Muscle of back (tissue), 13 donors: ENCODE measurements at places on chromosomes 1 and 21. TPM values are rescaled to one million over a fixed set of nuclear protein-coding genes. Genes with fewer than 3 reads are reported as not detected.

The SPRR2B gene
- polyA plus RNA-seq: not detected

GRCh38 chr1:87084244-87084836 lies 169.9 kb downstream of the HS2ST1 start:
- peak; percentile 38 for DNase-seq

The METTL25B gene
- 18.7 TPM for polyA plus RNA-seq

The NCAM2 gene
- polyA plus RNA-seq: 4.4 TPM

The IGSF8 gene
- polyA plus RNA-seq: 14.8 TPM

DNA sequence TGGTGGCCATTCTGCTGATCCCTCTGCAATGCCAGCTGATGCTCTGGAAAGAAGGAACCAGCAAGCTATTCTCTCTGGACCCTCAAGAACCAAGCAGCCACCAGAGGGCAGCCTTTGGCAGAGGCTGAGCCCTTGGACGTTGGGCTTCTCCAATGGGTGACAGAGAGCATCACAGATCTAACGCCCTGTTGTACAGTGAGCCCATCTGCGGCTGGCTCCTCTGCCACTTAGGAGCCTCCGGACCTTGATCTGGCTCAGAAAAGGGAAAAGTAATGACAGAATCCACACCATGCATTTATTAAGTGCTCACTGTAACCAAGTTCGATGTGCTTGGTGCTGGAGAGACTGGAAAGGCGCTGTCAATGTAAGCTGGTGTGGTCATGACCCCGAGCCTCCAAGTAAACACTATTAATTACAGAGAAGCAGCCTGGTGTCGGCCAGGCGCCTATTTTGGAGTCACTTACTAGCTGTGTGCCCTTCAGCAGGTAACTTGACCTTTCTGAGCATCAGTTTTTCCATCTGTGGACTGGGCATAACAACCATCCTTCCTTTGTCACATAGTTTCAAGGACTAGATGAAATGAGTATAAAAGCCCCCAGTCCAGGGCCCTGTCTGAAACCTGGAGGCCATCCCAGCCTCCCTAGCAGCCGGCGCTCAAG lies 34.9 kb downstream of the ECE1 start:
- peak; percentile 81 for DNase-seq

The PODN gene
- polyA plus RNA-seq: 11.4 TPM
